ENCODE measurements at places on chromosomes 16 and 17.

DNA sequence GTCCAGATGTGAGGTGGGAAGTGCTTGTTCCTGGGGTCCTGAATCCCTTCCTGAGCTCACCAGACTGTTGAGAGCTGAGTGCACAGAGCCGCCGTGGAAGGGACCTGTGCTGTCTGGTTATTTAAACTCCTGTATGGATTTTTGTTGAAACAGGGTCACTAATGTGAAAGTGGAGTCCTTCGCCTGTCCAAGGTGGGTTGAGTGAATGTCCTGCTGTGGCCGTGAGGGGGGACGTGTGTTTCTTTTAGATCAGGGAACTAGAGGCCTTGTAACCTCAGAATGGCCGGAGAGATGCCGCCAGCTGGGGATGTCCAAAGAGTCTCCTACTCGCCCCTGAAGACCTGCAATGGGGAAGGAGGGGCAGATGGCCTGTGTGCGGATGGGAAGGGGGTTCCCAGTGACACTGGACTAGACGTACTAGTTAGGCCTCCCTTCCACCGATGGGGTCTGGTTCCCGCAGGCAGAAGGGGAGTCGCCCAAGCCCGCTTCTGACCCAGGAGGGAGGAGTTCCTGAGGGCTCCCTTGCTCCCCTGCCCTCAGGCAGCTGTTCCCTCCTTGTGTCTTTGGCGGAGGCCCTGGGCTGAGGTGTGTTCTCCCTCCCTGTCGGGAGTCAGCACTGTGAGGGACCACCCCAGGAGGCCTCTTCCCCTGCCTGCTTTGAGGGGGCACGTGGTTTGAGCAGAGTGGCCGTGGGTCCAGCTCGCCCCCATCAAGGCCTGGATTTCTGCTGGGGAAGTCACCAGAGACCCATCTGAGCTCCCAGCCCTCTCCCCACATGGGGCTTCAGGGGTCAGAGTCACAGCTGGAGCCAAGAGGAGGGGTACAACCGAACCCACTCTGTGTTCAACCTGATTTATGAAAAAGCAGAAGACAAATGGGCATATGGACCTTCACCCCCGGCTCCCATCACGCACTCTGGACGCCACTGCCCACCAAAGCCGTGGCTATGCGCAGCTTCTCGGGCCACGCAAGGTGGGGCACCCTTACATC, 30.9 kb downstream of the OR1D5 start:
- DNase-seq: no peak

DNA sequence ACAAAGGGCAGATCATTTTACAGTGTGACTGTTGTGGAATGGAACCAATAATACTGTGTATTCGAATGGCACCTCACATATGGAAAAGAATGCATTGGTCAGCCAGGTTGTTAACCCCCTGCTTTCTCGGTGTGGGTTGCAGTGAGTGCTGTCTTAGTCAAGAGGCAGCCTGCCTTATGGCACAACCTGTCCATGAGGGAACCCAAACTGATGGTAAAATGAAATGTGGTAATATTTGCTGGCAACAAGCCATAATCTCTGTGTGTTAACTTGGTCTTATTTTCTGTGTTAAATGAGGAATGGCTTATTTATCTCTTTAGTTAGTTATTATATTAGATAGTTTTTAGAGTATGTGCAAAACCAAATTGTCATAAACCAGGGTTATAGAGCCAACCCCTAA, 81.6 kb downstream of the TMC6 start:
- peak; percentile 46 for DNase-seq

- no peak for DNase-seq
These were observed 46.7 kb downstream of the USP32 start for GRCh38 chr17:60345233-60345632.

GRCh38 chr16:19283637-19284036, 1.9 kb upstream of the CLEC19A start:
- DNase-seq: peak; percentile 69

GRCh38 chr17:42210046-42210445, 15.8 kb upstream of the GHDC start:
- DNase-seq: no peak

- DNase-seq: no peak
These were observed 32.3 kb downstream of the CIBAR2 start for GRCh38 chr16:85079785-85080570.

DNA sequence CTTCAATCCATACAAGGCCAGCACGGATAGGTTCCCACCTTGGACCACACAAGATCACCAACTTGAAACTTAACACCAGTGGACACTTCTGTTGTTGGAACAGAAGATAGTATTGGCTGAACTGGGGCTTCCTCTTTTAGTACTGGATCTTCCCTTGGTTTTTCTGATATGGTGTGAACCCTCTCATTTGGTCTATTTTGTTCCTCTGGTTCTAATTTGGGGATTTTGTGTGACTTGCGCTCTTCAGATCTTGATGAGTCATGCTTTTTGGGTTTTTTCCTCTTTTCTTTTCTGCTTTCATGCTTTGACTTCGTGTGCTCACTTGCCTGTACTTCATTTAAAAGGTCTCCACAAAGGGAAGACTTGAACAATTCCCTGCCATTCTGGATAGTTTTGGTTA, 39.0 kb downstream of the SOST start:
- DNase-seq: no peak

DNA sequence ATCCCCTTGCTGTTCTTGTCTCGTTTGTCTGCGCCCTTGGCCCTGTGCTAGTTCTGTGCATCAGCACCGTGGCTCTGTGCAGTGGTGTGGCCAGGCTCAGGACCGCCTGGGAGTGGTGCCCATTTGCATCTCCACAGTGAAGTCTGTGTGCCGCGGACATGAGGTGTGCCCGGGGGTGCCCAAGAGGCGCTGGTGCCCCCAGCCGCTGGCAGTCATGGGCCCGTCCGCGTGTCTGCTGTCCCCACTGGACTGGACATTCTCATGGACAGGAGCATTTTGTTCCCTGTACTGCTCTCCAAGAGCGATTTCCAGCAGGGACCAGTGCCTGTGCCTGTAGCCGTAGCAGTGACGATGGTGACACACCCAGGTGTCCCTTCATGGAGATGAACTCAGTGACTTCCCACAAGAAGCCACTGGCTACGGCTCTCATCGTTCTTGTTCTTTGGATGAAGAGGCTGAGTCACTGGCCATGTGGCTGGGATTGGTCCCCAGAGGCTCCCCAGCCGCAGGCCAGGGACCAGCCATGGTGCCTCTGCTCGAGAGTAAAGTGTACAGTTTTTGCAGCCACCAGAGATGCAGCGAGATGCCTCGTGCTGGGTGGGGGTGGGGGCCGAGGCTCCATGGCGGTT, 13.0 kb upstream of the MC1R start:
- DNase-seq: no peak

DNA sequence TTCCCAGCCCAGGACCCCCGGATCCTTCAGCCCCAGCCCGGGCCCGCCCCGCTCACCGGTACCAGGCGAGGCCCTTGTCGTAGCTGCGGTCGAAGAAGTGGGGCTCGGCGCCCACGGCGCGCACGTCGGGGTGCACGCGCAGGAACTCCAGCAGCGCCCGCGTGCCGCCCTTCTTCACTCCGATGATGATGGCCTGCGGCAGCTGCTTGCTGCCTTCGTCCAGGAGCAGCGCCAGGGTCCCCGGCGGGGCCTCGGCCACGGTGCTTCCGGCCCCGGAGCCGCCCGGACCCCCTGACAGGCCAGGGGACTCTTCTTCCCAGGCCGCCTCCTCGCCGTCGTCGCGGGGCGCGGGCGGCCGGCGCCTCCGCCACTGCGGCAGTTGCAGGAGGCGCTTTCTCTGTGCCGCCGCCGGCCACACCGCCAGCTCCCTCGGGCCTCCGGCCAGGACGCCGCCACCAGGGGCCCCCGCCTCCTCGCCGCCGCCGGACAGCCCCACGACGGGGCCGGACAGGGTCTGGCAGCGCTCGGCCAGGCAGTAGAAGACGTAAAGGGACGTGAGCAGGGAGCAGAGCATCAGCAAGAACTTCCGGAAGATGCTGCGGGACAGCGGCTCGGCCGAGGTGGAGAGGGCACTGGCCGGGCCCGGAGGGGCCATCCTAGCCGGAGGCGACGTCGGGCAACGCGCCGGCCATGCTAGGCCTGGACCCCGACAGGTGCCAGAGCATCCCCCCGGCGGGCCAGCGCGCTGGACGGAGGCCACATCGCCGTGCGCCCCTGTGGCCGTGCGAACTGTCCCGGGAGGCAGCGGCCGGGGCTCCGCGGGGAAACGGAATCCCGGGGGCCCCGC, 1.0 kb downstream of the HS3ST3A1 start:
- DNase-seq: no peak

DNA sequence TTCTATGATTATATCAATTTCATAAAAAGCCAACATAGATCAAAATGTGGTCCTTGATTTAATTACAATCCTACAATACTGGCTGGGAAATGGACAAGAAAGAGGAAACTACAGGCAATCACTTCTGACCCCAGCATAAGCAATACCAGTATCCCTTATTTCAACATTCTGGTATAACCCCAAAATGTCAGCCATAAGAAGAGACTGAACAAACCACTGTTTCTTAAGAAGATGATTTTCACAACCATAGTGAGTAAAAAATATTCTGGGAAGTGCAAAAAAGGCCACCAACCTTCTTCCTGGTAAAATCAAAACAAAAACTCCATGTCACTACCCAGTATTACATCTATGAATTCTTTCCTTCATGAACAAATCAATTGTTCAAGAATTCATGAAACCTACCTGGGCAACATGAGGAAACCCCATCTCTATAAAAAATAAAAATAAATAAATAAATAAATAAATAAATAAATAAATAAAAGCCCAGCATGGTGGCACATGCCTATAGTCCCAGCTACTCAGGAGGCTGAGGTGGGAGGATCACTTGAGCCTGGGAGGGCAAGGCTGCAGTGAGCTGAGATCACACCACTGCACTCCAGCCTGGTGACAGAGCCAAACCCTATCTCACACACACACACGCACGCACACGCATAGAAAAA, 7.5 kb downstream of the N4BP1 start:
- no peak for DNase-seq

GRCh38 chr17:78979780-78980623, at the start of gene LGALS3BP:
LGALS3BP (minus strand) TSS chr17:78979923; CDS start chr17:78977191, 2,732 bp downstream.
- DNase-seq: peak; percentile 72

GRCh38 chr16:70410734-70411133, 28.2 kb downstream of the ST3GAL2 start:
- DNase-seq: no peak

DNA sequence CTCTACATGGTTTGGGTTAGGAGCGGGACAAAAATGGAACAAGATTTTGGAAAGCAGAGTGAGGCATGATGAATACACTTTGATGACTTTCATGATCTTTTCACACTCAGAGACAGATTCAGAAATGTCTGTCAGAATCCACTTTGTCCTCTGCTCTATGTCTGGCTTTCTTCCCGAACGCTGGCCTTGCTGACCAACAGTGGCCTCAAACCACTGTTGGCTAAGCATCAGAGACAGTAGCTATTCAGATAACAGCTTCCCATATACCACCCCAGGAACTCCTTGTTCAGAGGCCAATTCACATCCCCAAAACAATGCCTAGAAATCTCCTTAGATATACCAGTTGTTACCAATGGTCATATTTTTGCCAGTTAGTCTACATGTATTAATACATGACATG, 40.9 kb downstream of the FBXL20 start:
- no peak for DNase-seq

DNA sequence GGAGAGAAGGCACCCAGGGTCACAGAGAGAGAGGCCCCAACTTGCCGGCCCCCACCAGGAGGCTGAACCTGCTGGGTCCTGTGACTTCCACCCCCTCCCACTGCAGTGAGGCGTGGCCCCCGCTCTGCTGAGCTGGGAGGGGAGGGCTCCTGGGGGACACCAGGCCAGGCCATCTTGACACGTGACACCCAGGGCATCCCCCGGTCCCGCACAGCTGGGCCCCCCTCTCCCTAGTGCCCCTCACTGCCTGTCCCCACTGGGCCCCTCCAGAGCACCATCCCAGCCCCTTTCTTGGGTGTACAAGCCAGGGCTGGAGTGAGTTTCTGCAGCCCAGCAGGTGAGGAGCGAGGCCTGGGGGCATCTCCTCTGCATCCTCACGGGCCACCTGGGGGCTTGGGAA, 12.4 kb downstream of the UBALD1 start:
- DNase-seq: no peak

- no peak for DNase-seq
These were observed 42.6 kb upstream of the ATF7IP2 start for GRCh38 chr16:10343124-10343760.

GRCh38 chr16:29812754-29813643, 1.0 kb downstream of the PRRT2 start:
- no peak for DNase-seq

DNA sequence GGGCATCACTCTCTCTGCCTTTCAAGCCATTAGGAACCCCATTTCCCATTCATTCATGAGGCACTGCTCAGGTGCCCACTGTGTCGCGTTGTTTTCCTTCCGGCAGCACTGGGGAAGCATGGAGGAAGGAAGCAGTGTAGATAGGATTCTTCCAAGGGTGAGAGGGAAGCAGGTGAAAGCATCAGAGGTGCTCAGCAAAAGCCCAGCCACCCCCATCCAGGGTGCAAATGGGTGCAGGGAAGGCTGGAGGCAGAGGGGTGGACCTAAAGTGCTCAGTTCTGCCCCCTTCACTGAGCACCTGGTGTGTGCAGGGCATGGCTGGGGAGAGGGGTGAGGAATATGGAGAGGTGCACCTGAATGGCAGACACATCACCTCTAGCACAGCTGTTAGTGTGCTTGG, 3.4 kb upstream of the NXPH3 start:
- no peak for DNase-seq

DNA sequence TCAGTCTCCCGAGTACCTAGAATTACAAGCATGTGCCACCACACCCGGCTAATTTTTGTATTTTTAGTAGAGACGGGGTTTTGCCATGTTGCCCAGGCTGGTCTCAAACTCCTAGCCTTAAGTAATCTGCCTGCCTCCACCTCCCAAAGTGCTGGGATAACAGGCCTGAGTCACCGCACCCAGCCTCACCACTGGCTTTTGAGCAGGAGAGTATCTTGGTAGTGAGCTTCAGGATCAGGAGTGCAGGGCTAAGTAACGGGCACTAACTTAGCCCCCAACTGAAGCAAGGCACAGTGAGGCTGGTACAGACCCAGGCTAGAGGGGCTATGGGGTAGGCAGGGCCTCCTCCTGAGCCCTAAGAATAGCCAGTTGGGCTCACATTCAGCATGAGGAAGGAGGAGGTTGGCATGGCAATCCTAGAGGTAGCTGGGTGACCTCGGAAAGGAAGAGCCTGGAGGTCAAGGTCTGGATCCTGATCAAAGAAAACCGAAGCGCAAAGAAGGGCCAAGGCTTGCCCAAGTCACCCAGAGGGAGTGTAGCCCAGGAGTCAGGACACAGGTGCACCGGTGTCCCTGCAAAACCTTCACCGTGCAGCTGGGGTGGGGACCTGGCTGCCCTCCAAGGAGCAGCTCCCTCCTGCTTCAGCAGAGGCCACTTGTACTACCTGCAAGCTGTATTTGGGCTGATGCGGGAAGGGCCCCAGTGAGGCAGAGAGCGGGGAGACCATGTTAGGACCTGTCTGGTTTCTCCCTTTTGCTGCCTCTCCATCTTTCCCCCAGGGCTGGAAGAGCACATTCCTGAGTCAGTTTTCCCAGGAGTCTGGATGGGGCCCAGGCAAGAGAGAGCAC, 1.3 kb upstream of the ADGRG5 start:
- no peak for DNase-seq

GRCh38 chr16:83830769-83831455, 23.1 kb downstream of the HSBP1 start:
- DNase-seq: no peak

GRCh38 chr17:55452139-55452790, 30.6 kb upstream of the MMD start:
- DNase-seq: peak; percentile 58

Data from MCF 10A (cell line).